ENCODE measurements at places on chromosomes 5 and 9. TPM values are rescaled to one million over a fixed set of nuclear protein-coding genes. Genes with fewer than 3 reads are reported as not detected.

DNA sequence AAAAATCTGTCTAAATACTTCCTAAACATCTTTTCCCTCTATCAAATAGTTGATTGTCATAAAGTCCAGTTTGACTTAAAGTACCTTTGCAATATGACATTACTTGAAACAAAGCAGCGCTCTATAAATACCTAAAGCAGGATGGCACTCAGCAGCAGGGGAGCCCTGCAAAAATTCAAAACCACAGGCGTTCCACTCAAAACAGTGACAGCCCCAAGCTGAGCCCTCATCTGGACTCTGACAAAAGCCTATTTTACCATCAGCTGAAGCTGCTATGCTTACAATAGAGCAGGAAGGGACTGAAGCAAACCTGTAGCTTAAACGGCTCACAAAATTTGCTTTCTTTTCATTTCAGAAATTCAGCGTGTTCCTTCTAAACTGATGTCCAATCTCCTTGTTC is 11.5 kb downstream of the GABRA6 start:
- DNase-seq: no peak

- no peak for DNase-seq
Observed at GRCh38 chr5:126884269-126884819, 107.4 kb downstream of the LMNB1 start.

GRCh38 chr5:8520917-8521316 is 652.0 kb downstream of the MTRR start:
- DNase-seq: no peak

- DNase-seq: no peak
Observed at GRCh38 chr9:15277400-15278090, 29.5 kb downstream of the TTC39B start.

GRCh38 chr5:52864371-52864770 is 76.7 kb downstream of the ITGA1 start:
- DNase-seq: no peak

DNA sequence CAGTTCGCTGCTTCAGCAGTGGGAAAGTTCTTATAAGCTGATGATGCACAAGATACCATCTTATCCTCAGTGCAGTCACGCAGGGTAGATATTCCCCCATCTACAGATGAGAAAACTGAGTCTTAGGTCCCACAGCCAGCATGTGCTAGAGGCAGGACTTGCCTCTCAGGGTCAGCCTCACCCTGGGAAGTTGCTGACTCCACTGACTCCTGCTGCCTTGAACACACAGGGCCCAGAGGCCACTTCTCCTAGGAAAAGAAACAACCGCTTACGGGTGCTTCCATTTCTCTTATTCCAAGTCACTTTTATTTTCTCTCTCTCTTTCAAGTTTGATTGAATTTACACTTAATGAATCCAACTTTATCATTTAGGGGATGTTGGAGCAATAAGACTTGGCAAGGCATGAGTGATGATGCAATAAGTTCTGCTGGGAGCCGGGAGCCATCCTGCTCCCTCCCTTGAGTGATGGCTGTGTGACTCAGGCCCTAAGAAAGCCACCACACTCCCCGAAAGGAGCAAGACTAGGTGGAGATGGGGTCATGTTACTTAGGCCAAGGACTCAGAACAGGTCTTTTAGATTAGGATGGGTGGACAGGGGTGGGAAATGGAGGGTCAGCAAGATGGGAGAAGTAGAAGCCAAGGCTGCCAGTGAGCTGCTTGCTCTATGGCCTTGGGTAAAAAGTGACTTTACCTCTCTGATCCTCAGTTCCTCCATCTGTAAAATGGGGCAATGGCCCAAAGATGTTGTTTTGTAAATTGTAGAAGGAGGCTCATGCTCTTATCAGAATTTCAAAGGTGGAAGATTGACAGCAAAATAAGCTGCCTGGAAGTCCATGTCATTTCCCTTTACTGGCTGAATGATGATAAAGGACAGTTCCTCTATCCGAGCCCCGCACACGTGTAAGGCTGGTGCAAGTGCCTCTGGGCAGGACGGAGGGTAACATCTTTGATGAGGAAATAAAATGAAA is 67.4 kb upstream of the ZNF618 start:
- DNase-seq: no peak

DNA sequence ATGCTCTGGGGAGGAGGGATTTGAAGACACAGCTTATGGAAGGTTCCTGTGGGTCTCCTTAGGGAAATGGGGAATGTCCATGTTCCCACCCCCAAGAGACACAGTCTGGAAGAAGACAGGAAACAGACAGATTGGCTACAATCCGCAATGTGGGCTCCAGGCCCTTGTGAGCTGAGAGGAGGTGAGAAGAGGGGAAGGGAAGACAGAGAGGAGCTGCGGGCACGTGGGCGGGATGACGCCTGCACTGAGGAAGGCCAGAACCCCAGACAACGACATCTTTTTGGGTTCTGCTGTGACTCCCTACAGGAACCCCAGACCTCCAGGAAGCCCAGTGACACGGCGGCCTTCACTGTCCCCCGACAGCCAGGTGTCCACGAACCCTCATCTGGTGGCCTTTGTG is 29.9 kb upstream of the NKD2 start:
- peak; percentile 28 for DNase-seq

GRCh38 chr9:99823681-99824377 is 2.1 kb downstream of the NR4A3 start:
- peak; percentile 47 for DNase-seq

GRCh38 chr9:69174616-69175463 is 763 bp downstream of the TJP2 start:
- DNase-seq: peak; percentile 39

- no peak for DNase-seq
Observed at GRCh38 chr9:571066-571465, 270.4 kb upstream of the DMRT1 start.

DNA sequence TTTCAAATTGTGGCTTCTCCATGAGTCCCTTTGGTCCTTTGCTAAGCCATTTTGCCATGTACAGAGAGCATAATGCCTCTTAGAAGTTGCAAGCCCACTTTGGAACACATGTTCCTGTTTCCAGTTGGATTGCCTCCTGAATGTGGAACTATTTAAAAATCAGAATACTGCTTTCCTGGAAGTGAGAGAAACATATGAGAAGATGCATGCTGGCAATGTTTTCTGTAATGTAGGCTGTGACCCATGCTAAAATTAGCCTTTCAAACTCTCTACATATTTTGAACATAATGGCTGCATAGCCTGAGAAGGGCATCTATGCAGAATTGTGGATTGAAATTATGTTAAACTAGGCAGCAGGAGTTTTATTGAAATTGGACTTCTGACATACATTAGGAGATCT is 175.5 kb upstream of the PAPPA start:
- DNase-seq: no peak

- DNase-seq: no peak
Observed at GRCh38 chr5:164672205-164672604, 1166.8 kb downstream of the MAT2B start.

- DNase-seq: no peak
Observed at GRCh38 chr5:3105172-3105571, 353.7 kb upstream of the IRX2 start.

- DNase-seq: no peak
Observed at GRCh38 chr9:133927041-133927440, 65.1 kb downstream of the VAV2 start.

- DNase-seq: no peak
Observed at GRCh38 chr5:168209997-168210396, 81.4 kb upstream of the WWC1 start.

GRCh38 chr9:133892193-133892920 is 99.8 kb downstream of the VAV2 start:
- no peak for DNase-seq

CD72 gene
- 0.77 TPM for total RNA-seq

ST8SIA4 gene
- total RNA-seq: 5.4 TPM

BAG1 gene
- 161 TPM for total RNA-seq

ADRB2 gene
- total RNA-seq: 5.4 TPM

DPH7 gene
- 21.8 TPM for total RNA-seq

RNF224 gene
- total RNA-seq: not detected

TMEM215 gene
- not detected for total RNA-seq

FAM81B gene
- 2.9 TPM for total RNA-seq

FBXL17 gene
- 45.1 TPM for total RNA-seq

INSL4 gene
- total RNA-seq: not detected

COL5A1 gene
- 14.8 TPM for total RNA-seq

IL7R gene
- total RNA-seq: 1.5 TPM

FGD3 gene
- total RNA-seq: 3.2 TPM

UQCRQ gene
- total RNA-seq: 1,703 TPM

Measured in left ventricle myocardium superior (tissue), 1 donor.